ENCODE measurements at places on chromosomes 1 and 21. TPM values are rescaled to one million over a fixed set of nuclear protein-coding genes. Genes with fewer than 3 reads are reported as not detected.
A peak's percentile ranks its signal among the peaks of the same experiment; 100 is the strongest.

DNA sequence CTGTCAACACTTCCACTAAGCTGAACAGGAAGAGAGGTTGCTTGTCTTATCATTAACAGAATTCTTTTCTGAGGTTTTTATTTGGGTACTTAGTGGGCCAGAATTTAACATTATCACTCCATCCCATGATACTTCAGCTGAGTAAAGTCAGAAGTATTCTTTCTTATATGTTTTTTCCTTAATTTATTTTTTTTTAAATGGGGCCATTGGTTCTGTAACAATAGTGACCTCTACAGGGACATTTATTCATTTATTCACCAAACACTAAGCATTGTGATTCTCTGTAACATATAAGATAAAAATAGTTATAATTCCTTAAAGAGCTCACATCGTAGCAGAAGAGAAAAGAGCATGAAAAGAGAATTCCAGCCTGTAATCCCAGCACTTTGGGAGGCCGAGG lies 9.8 kb downstream of the GREM2 start:
- no peak for DNase-seq

DNA sequence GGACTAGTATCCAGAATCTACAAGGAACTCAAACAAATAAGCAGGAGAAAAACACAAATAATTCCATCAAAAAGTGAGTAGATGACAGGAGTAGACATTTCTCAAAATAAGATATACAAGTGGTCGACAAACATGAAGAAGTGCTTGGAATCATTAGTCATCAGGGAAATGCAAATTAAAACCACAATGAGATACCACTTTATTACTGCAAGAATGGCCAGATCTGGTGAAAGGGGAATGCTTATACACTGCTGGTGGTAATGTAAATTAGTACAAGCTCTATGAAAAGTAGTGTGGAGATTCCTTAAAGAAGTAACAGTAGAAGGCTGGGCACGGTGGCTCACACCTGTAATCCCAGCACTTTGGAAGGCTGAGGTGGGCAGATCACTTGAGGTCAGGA lies 73.8 kb downstream of the POU2F1 start:
- no peak for DNase-seq

DNA sequence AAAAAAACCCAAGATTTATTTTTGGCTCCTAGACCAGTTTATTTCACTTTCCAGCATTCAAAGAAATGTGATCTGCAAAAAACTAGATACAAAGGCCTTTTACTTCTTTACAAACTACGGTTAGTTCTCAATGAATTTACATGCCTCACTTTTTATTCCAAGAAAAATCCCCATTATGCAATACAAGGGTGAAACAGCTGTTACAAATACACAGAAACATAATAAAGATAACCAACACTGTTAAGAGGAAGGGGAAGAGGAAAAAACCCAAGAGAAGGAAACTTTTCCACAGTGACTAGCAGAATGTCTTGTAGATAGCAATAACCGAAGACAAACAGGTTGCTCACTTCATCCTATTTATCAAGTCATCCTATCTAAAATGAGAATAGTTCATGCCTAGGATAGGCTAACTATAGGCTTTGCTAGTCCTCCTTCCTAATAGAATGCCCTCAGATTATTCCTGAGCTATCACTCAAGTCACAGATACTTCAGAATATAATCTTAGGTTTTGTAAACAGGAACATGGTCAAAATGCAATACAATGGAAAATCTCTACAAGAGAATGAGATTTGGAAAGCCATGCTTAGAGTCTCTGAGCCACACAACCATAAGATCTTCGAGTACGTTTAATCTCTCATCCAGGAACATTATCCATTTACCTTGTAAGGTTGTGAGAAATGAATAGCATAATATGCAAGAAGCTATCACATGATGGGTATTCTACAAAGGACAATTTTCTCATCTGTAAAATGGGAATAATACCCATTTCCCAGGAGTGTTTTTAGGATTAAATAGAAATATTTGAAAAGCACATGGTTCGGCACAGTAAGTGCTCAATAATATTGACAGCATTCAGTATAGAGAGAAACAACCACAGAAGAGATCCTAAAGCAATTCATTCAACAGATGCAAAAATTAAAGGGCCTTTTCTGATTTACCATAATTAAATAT lies 5.4 kb downstream of the PNRC2 start:
- no peak for DNase-seq

DNA sequence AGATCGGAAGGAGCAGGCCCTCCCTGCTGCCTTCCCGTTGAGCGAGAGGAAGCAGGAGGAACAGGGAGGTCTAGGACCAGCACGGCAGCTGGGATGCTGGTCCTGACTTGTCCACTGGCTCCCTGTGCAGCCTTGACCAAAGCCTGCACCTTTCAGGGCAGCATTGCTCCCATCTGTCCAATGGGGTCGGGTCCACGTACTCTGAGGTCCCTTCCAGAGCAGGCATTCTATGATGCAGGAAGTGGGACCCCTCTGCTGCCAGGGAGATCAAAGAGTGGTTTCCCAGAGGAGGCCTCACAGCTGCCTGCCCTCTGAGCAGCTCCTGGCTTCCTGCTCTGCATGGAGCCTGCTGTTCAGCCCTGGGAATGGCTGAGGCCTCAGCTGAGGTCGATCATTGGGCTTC lies 21.7 kb upstream of the ZNF362 start:
- DNase-seq: peak; percentile 32

DNA sequence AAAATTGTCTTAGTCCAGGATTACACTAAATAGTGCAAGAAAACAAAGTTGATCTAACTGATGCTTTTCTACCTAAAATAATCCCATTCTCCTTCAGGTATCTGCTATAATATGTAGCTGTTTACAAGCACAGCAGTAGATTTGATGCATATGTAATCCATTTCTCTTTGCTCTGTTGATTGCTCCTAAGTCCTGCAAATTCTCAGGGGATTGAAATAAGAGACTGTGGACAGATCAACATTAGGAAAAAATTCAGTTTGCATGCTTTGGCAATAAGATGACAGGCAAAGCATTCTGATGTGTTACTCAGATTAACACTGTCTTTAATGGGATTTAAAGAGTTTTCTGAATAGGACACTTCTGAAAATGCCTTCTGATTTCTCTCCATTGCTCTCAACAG lies 34.7 kb downstream of the RNF11 start:
- no peak for DNase-seq

Gene CD52
- 4.9 TPM for total RNA-seq

DNA sequence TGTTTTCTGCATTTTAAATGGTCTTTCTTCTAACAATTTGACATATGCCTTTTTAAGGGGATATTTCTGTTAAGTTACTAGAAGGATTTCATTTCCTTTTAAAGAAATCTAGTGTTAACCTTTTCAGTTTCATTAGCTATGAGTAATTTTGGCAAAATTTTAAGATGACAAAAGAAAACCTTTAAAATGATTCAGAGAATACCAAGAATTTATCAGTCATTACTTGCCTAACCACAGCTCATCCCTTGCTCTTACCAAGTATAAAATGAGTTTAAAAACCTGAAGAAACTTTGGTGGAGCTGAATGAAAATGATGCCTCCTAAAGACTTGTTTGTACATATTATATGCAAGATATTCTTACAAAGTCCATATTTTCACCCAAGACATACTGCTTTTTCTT lies 101.7 kb downstream of the NEK7 start:
- no peak for DNase-seq

DNA sequence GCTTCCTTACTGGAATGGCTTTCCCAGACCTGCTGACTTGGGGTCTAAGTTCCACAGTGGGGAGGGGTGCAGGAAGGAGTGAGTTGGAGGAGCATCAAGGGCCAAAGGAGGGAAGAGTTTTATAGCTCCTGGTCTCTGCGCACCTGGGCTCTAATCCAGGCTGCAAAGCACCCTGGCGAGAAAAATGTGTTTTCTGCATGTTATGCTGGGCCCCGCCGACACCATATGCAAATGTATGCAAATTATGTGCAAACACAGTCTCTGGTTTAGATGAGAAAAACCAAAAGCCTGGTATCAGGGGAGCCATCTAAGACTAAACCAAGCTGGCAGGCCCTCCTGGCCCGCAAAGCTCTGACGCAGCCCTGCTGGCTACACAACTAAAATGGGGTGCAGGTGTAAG lies 95.0 kb downstream of the VWA5B1 start:
- DNase-seq: no peak

DNA sequence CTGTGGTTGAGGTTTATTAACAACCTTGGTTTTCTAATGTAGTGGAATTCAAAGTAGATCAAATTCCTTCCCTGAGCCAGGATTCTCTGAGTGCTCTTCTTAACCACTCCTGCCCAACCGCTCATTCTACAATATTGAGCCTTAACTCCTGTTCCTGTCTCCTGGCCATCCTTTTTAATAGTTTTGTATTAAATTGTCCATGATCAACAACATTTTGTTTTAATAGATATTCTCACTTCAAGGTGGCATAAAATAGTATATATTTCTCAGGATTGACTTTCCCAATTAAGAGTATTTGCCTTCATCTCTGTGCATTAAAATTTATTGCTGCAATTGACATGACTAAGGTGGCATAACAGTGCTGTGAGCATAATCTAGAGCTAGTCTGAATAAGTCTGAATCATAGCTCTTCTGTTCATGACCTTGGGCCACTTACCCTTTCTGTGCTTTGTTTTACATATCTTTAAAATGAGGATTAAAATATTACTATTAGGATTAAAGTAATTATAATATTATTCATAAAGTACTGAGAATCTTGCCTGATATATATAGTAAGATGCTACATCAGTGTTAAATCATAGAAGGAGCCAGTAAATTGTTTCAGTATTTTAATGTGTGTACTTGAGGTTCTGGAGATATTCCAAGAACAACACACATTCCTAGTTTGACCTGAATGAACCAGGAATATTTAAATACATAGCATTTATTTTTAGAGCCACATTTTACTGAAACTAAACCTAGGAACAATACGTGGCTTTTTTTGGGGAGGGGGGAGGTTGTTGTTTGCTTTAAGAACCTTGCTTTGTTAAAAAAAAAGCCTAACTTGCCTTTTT lies 76.4 kb downstream of the ADGRL2 start:
- DNase-seq: no peak

DNA sequence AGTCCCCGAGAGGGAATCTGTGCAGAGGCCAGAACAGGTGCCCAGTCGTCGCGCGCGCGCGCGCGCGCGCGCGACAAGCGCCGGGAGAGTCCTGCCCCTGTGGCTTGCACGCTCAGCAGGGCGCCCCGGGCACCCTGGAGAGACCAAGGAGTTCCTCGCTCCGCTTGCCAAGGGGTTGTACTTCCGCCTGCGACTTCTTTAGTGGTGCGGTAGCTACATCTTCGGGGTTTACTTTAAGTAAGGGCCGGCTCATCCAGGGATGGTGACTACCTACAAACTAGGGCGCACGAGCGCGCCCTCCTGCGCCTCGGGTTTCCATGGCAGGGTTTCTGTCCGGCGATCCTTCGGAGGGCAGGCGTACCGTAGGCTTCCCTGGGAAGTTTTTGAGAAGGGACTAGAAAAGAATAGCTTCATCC lies 1.4 kb downstream of the LHX4 start:
- no peak for DNase-seq

DNA sequence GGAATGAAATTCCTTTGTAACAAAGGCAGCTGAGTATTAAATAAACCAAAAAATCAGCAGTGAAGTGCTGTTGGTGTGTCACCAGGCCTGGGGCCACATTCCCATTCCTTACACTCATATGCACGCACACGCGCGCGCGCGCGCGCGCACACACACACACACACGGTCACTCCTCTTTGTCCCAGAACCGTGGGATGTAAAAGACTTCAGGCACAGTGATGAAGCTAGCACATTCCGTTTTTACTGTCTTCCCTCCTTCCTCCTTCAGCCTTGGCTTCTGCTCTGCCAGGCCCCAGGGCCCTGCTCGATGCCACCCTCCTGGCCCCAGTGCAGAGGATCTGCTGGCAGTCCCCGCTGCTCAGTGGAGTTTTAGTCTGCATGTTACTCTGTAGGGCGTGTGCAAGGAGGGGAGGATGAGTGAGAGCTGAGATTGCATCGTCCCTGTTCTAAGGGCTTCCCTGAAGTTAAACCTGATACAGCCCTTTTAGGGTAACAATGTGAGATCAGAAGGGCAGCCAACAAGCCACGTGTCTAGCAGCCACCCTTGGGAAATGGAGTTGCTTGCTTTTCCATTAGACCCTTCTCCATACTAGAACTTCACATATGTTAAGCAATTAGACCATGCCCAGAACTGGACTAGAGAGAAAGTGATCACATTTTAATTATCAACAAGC lies 71.7 kb upstream of the WDR26 start:
- DNase-seq: no peak

DNA sequence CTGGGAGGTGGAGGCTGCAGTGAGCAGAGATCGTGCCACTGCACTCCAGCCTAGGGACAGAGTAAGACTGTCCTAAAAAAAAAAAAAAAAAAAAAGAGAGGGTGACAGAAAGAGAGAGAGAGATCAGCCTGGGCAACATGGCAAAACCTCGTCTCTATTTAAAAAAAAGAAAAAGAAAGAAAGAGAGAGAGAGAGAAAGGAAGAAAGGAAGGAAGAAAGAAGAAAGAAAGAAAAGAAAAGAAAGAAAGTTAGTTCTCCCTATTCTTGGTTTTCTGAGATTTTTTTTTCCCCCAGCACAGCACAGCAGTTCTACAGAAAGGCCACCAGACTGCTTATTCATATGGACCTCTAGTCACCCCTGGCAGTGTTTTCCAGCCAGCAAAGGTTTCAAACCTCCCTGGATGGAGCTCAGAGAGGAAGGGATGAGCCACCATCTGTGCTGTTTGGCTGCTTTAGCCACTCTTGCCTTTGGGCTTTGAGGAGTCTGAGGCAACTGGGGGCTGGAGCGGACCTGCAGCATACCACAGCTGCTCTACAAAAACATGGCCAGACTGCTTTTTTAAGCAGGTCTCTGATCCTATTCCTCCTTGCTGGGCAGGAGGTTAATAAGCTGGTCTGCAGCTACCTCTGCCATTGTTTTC lies 10.6 kb downstream of the S100A6 start:
- no peak for DNase-seq

Gene CD48
- total RNA-seq: 3.2 TPM

GRCh38 chr1:177650947-177651346 lies 318.9 kb downstream of the SEC16B start:
- no peak for DNase-seq

- DNase-seq: no peak
Measured at GRCh38 chr1:214520544-214521165, 30.7 kb downstream of the PTPN14 start.

GRCh38 chr1:21663951-21664805 lies 5.0 kb downstream of the RAP1GAP start:
- DNase-seq: no peak

Gene LDLRAD1
- total RNA-seq: not detected

Gene OR2M7
- not detected for total RNA-seq

- DNase-seq: no peak
Measured at GRCh38 chr1:15876357-15877055, 29.0 kb downstream of the SPEN start.

- no peak for DNase-seq
Measured at GRCh38 chr1:9766759-9767442, 56.9 kb downstream of the CLSTN1 start.

GRCh38 chr1:157235307-157235706 lies 97.1 kb upstream of the ETV3 start:
- DNase-seq: no peak

GRCh38 chr21:44931137-44931500 lies 8.7 kb upstream of the SLX9 start:
- no peak for DNase-seq

GRCh38 chr1:85983316-85983715 lies 173.3 kb downstream of the COL24A1 start:
- no peak for DNase-seq

- peak; percentile 69 for DNase-seq
Measured at GRCh38 chr1:41650028-41650880, 165.8 kb upstream of the EDN2 start.
